Central memory CD4-positive, alpha-beta T cell (primary cell): ENCODE measurements at places on chromosomes 4 and X.

DNA sequence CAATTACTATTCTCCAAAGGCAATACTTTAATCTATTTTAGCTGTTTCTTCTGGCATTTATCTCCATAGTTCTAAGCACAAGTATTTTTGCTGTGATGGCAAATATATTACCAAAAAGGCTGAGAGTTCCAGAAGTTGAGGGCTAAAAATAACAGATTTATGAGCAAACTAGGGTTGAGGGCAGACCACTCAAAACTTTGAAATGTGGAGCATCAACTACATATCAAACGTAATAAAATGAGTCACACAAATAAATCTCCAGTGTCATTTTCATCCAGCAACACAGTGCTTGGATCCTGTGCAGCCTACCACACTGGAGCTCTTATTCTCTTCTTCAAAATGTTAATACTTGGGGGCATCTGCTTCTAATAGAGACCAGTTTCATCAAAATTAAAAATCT is 163.9 kb downstream of the HS3ST1 start:
- DNase-seq, result no peak

DNA sequence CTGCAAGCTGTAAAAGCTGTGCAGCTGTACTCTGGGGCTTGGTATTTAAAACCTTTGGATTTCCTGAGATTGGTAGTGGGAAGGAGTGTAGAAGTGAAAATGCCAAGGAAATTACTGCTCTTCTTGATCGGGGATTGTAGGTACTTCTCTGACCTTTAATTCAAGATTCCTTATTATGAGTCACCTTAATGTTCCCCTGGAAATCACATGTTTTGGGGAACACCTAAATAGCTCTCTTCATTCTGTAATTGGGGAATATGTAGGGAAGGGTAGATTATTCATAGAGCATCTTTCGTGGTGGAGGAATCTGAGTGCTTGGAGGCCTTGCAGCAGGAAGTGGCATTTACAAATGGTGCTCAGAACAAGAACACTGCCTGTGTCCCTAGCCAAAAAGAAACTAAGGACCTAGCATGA is 137.8 kb downstream of the UCHL1 start:
- no peak for DNase-seq

- no peak for DNase-seq
Observed at GRCh38 chr4:116636917-116637316, 448.5 kb downstream of the TRAM1L1 start.

- DNase-seq, result no peak
Observed at GRCh38 chr4:118180776-118181175, 146.5 kb downstream of the NDST3 start.

GRCh38 chr4:152247271-152247975 is 288.5 kb downstream of the FBXW7 start:
- no peak for DNase-seq

GRCh38 chr4:17195461-17196275 is 297.2 kb upstream of the LDB2 start:
- DNase-seq, result no peak

DNA sequence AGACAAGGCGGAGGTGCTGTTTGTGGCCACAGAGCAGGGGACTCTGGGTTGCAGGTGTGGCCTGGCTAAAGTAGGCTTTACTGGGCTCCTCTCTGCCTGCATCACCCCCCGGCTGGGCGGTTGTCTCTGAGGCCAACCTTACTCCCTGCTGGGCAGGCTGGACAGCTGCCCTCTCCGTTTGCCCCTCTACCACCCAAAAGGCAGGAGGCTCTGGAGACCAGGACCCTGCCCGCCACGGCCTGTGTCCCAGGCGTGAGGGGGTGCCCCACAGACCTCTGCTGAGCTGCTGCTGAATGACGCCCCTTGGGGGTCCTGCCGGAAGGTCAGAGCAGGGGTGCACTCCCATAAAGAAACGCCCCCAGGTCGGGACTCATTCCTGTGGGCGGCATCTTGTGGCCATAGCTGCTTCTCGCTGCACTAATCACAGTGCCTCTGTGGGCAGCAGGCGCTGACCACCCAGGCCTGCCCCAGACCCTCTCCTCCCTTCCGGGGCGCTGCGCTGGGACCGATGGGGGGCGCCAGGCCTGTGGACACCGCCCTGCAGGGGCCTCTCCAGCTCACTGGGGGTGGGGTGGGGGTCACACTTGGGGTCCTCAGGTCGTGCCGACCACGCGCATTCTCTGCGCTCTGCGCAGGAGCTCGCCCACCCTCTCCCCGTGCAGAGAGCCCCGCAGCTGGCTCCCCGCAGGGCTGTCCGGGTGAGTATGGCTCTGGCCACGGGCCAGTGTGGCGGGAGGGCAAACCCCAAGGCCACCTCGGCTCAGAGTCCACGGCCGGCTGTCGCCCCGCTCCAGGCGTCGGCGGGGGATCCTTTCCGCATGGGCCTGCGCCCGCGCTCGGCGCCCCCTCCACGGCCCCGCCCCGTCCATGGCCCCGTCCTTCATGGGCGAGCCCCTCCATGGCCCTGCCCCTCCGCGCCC is 920 bp downstream of the HTT-AS start:
- no peak for DNase-seq

- DNase-seq, result no peak
Observed at GRCh38 chrX:1041091-1041490, 171.4 kb downstream of the CRLF2 start.

GRCh38 chr4:125787707-125788106 is 473.0 kb downstream of the FAT4 start:
- DNase-seq, result no peak

DNA sequence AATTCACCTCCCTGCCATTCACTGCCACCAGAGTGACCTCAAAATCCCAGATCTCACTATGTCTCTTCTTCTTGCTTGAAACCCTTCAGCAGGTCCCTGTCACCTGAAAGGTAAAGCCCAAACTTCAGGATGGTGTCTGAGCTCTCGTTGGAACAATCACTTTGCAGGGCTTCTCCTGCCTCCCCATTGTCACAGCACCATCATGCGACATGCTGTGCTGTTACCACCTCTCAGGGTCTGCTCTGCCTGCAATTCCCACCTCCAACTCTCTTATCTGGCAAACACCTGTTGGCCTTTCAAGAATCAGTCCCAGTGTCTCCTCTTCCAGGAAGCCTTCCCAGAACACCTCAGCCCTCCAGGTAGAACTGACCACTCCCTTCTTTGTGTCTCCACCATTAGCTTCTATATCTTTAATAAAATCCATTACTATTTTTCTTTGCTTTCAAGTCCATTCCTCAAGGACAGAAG is 46.2 kb downstream of the SEL1L3 start:
- DNase-seq, result no peak

DNA sequence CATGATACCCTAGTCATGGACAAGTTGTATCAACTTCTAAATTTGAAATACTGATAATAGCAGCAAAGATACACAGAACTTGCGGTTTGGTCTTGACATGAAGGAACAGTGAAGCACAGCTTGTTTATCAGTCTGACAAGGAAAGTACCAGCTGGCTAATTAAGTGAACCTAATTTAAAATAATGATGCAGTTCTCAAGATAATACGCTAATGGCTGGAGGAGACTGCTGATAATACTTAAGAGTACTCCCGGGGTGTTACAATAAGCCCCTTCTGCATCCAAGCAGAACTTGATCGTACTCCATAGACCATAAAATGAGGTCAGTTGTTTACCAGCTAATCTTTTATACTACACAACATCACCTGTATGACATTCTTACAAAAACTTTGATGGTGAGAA is 697.5 kb downstream of the FSTL5 start:
- no peak for DNase-seq

DNA sequence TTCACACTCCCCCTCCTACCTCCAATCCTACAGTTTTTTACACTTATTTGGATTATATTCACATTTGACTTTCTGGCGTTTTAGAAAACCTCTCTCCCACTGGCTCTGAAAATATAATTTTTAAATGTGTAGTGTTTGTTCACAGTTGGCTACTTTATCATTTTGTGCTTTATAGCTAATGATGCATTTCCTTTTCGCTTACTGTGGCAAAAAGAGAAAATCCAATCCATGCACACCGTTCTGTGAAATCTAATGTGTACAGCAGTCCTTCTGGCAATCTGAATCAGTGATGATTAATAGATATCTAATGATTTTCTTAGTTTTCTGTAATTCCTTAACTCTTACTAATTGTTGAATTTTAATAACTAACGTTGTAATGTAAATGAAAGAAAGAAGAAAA is 271.5 kb downstream of the ARAP2 start:
- DNase-seq, result no peak

DNA sequence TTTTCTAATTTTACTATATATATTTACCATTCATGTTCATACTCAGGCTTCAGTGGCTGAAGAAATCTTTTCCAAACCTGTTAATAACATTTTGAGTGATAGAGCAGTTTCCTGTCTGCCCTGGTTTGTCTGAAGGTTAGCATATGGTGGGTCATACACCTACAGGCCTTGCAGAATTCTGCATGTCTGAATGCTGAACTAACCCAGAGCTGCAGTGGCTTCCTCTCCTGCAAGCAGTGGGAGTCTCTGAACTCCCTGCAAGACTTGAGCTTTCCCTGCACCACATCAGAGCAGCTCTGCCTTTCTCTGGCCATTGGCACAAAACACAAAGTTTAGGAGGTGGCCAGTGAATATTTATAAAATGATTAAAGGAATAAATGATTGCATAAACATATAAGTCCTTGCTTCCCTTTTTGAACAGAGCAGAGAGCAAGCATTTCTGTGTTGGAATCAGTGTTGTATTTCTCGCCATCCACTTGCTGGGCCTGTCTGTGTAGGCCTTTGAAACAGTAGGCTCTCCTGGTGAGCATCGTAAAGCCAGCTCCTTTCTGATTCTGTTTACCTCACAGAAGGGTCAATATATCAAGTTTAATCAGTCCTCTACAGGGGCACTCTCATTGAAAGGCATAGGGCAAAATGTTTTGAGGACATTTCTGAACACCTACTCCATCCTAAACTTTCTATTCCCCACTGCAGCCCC is 15.0 kb upstream of the UNC5C start:
- DNase-seq, result no peak

- no peak for DNase-seq
Observed at GRCh38 chr4:34046580-34046979, 2197.7 kb downstream of the ARAP2 start.

DNA sequence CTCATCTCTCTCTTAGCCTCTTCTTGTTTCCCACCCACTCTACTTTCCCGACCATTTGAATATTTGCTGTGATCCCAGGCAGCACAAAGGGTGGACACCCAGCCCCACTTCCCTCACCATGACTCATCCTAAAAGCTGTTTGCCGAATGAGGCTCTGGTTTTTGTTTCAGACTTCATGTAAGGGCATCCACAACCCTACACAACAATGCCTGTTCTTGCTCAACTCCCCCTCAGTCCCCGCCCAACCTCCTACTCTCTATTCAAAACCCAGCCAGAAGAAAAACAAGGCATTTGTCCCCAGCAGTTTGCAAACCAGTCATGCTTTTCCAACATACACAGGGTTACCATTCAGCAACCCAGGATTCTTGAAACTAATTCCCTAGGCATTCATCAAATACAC is 516.5 kb upstream of the CNKSR2 start:
- no peak for DNase-seq

DNA sequence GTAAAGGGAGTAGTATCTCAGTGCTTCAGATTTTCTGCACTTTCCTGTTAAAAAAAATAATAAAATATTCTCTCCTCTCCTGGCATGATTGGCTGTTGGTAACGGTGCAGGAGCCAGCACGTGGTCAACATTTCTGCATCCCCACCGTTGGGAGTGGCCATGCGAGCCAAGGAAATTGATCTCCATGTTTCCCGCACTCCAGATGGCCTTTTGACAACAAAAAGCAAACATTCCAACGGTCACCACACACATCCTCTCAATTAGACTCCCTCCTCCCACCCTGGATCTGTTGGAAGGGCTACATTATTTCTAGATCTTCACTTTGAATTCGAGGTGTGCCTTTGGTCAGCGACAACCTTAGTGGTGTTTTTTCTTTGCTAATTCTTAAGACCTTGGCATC is 45.0 kb downstream of the STK32B start:
- no peak for DNase-seq

DNA sequence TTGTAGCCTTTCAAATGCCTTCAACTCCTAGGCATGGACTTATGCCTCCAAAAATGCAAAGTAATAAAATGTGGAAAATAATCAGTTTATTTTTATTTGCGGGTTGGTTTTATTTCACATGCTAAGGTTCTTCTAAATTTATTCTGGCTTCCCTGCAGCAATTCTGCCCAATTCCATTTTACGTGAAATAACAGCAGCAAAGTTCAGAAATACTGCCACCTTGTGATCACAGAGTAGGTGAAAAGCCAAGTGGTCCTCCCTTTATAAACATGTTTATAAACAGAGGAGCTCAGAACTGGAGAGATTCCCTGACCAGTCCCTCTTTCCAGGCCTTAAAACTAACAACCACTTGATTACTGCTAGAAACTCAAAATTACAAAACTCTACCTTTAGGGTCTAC is 14.7 kb upstream of the DCHS2 start:
- DNase-seq, result no peak

DNA sequence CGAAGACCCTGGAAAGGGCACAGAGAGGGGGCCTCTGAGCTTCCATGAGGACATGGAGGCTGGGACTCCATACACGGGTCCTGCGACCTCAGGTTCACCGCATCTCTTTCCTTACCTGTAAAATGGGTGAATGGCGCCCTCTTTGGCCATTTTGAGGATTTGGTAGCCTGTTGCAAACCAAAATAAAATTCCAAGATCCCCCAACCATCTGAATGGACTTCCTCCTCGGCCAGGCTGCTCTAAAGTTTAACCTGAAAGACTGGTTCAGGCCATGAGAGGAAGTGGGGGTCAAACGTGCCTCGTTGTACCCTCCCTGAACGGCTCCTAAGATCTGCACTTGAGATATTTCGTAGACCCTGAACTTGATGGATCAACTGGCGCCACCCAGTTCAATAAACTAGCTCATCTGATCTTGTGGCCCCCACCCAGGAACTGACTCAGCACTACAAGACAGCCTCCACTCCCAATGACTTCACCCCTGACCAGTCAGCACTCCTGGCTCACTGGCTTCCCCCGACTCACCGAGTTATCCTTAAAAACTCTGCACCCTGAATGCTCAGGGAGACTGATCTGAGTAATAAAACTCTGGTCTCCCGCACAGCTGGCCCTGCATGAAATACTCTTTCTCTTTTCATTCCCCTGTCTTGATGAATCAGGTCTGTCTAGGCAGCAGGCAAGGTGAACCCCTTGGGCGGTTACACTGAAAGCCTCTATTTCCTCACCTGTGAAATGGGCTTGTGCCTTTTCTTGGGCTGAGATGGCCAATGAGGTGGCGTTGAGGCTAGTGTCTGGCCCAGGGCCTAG is 32.9 kb upstream of the GPR78 start:
- DNase-seq, result no peak

DNA sequence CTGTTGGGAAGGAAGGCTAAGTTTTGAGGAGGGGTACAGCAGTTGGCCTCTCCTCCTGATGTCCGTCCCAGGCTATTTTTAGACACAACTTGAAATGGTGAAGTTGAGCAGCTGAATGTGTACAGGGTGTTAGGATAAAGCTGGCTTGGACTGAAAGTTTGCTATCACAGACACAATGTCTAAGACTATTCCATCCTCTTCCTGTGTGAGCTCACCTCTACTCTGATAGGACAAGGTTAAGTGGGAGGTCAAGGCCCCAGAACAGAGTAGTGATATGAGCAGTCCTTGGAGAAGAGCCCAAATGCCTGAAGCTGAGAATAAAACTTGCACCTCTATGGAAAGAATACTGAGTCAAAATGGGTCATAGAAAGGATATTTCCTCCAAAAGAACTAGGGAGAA is 4.1 kb downstream of the ATP1B4 start:
- no peak for DNase-seq
